Spinal cord (tissue), 10 donors: ENCODE measurements at places on chromosomes 1 and 21. TPM values are rescaled to one million over a fixed set of nuclear protein-coding genes. Genes with fewer than 3 reads are reported as not detected.

- no peak for DNase-seq
- H3K36me3 ChIP-seq, result peaks cover 3% of the 10 kb centered on the region
- no peaks in the 10 kb centered on the region for H3K4me1 ChIP-seq
- no peak overlapping the region for H3K4me3 ChIP-seq
- H3K27me3 ChIP-seq, result no peaks in the 10 kb centered on the region
These were observed 37.5 kb upstream of the TTC22 start for GRCh38 chr1:54838565-54839180.

GRCh38 chr1:93771843-93772242 lies 90.2 kb upstream of the BCAR3 start:
- no peak overlapping the region for H3K27ac ChIP-seq
- H3K4me1 ChIP-seq, result peaks cover 26% of the 10 kb centered on the region
- no peak for DNase-seq
- no peaks in the 10 kb centered on the region for H3K27me3 ChIP-seq
- H3K36me3 ChIP-seq, result no peaks in the 10 kb centered on the region

Gene BRDT
- 0.32 TPM for polyA plus RNA-seq

DNA sequence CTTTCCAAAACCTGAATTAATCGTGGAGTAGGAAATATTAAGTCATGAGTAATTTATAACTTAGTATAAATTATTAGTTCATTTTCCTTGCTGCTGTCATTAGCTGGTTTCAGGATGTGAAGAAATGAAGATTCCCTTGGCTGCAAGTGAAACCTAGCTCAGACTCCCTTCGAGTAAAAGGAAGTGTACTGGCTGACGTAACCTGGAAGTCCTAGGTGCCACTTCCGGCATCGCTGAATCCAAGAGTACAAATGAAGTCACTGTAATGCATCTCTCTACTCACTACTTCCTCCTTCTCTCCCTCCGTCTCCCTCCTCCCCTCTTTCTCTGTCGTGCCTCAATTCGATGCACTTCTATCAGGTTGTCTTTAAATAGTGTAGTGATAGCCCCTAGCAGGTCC lies 28.8 kb downstream of the ZP4 start:
- H3K27me3 ChIP-seq, result no peaks in the 10 kb centered on the region
- H3K4me1 ChIP-seq, result peaks cover 8% of the 10 kb centered on the region
- H3K27ac ChIP-seq, result no peak overlapping the region

Gene DMBX1
- 0.29 TPM for polyA plus RNA-seq

- no peak overlapping the region for H3K27ac ChIP-seq
- peaks cover 83% of the 10 kb centered on the region for H3K36me3 ChIP-seq
- H3K4me1 ChIP-seq, result no peaks in the 10 kb centered on the region
- no peaks in the 10 kb centered on the region for H3K27me3 ChIP-seq
- no peak for DNase-seq
These were observed 12.9 kb downstream of the MRPL37 start for GRCh38 chr1:54212872-54213271.
